Fibroblast of skin of right quadriceps (primary cell): ENCODE measurements at places on chromosomes 7 and 10.

DNA sequence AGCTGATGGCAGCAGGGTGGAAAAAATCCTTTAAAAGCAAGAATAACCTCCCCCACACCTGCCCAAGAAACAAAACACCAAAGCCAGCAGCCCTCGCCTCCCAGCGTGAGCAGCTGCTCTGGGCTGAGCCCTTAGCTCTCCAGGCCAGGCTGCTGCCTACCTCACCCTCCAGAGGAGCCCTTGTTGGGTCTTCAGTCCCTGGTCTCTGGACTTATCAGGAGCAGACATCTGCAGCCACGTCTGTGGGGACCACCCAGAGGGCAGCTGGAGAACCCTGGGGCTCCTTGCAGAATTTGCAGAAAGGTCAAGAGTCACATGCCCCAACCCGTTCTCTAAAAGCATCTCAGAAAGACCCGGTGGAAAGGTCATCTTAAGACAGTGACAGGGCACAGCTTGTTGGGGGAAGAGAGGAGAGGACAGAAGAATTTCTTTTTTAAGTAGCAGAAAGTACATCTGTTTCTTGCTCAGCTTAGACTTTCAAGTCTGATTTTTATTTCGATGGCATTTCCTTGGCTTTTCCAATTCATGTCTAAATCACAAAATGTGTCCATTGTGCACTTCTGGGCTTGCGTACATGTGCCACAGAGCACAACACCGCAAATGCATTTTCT is 425.7 kb upstream of the NFE2L3 start:
- DNase-seq = no peak

DNA sequence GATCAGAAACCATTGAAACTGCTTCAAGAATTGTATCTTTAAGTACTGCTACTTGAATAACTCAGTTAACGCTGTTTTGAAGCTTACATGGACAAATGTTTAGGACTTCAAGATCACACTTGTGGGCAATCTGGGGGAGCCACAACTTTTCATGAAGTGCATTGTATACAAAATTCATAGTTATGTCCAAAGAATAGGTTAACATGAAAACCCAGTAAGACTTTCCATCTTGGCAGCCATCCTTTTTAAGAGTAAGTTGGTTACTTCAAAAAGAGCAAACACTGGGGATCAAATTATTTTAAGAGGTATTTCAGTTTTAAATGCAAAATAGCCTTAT is 14.7 kb downstream of the HNRNPA2B1 start:
- DNase-seq = no peak

DNA sequence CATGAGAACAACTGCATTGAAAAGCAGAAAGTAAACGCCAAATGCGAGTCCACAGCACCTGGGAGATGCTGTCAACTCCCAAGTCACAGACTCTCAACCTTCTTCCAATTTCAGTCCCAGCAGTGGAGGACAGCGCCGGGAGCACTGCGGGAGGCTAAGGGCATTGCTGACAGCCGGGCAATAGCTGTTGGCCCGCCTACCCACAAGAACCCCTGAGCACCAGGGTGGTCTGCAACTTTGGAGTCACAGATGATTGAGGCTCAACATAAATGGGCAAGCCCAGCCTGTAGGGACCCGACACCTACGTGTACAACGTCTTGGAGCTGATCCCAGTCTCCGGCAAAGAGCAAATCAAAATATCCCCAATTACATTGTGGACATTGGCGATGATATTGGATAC is 262.9 kb downstream of the TCERG1L start:
- DNase-seq = no peak

GRCh38 chr10:102918817-102919245 is 737 bp downstream of the CNNM2 start:
- no peak for DNase-seq

- no peak for DNase-seq
Measured at GRCh38 chr10:14491811-14492210, 161.1 kb upstream of the FRMD4A start.

- no peak for DNase-seq
Measured at GRCh38 chr7:100122568-100122967, 3.1 kb downstream of the CNPY4 start.

DNA sequence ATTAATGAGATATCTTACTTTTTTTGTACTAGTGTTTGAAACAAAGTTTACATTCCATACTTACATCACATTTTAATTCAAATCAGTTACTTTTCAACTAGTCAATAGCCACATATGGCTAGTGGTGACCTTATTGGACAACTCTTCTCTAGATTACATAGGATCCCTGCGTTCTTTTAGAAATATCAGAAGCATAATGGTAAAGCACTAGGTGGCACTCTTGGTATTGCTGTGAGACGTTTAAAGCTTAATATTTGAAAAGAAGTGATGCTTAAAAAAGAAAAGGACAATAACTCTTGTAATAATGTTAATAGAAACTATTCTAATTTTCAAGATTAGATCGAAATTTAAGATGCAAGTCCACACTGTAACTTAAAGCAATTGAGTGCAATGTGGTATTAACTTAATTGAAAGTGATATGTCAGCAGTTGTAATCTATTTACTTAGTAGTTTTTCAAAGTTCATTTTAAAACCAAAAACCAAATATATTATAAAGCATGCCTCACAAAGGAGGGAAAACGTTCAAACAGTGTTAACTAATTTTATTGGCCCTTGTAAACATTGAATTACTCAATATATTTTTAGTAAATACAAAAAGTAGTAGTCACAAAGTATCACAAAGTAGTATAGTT is 339.1 kb downstream of the ATRNL1 start:
- peak; percentile 14 for DNase-seq

DNA sequence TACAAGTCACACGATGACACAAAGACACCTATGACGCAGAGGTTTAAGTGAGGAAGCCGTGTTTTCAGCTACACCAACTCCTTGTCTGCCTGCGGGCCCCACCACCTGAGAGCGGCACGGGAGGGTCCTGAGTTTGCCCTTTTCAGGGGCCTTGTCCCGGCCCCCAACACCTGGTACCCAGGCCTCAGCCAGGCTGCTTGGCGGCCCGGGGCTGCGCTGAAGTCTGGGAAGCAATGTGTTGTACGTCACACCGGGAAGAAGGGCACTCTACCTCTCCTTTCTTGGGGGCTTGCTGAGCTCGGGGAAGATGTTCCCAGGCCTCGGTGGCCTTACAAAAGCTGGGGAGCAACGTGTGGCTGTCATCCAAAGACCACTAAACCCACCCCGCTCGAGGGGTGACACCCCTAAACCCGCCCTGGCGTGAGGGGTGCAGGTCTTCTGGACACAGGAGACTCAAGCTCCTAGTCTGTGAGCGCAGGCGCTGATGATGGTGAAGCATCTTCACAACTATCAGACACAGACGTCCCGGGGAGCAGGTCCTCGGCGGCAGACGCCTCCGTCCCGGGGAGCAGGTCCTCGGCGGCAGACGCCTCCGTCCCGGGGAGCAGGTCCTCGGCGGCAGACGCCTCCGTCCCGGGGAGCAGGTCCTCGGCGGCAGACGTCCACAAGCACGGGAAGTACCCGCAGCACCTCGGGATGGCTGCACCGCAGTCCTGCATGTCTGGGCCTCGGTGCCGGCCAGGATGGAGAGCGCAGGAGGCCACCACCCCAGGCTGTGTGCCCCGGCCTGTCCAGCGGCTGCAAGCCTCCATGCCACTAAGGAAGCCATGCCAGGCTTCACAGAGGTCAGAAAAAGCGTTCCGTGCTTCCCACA is 15.4 kb downstream of the CFAP46 start:
- DNase-seq = no peak

GRCh38 chr7:147810269-147810668 is 780.3 kb upstream of the C7orf33 start:
- no peak for DNase-seq

GRCh38 chr7:16504019-16504418 is 22.6 kb upstream of the LRRC72 start:
- DNase-seq = peak; percentile 69

DNA sequence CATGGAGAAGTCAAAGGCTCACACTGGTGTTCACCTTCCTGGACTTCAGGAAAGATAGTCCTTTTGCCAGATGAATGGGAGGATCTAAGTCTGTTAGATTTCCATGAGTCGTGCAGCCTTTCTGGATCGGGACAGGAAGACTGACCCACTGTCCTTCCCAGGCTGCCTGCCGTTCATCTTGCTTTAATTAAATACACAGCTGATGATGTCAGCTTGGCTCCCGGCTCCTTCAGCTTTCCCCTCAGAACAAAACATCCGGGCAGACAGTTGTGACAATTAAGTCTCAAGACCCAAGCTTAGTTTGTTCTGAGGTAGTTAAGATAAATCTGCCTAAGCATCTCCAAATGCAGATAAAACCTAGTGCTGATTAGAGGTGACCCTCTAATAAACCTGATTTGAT is 58.6 kb downstream of the AUTS2 start:
- peak; percentile 82 for DNase-seq

- DNase-seq = no peak
Measured at GRCh38 chr10:132351611-132352010, 19.6 kb downstream of the LRRC27 start.

GRCh38 chr7:92782236-92782635 is 54.1 kb downstream of the CDK6 start:
- no peak for DNase-seq

- DNase-seq = no peak
Measured at GRCh38 chr7:151406051-151406875, 3.6 kb downstream of the WDR86 start.

DNA sequence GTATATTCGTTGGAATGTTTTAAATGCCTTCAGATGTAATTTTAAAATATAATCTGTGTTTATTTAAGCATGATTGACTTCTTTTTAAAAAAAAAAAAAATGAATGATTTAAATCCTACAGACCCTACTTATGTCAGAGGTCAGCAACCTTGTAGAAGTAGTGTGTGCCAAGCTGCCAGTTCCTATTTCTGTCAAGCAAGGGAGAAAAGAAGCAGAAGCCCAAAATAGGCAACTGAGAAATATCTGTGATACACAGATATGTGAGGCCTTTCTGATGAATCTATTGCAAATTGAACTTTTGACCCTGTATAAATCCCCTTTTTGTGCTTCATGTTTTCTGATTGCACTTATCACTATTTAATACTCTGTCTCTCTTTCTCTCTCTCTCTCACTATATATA is 199.5 kb downstream of the LRRN3 start:
- no peak for DNase-seq

- DNase-seq = no peak
Measured at GRCh38 chr10:81866753-81867152, 8.2 kb upstream of the NRG3 start.

DNA sequence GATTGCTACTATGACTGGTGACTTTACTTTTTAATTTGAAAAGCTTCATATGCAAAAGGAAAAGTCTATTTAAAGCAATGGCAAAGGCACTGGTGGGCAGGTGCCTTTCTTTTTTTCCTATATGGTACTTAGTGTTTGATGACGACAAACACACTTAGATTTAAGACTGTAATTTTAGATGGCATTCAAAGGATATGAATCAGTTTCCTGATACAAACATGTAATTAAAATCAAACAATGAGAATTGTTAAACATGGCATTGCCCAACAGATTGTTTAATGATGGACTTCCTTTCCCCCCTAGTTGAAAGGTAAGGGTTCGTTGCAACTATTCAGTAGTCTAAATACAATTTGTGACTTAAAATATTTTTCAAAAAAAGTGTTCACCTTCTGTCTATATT is 106.5 kb upstream of the SEMA3C start:
- DNase-seq = no peak

- DNase-seq = peak; percentile 38
Measured at GRCh38 chr10:6083523-6084475, 5.0 kb upstream of the RBM17 start.
